ENCODE measurements at places on chromosomes 3 and 15.

DNA sequence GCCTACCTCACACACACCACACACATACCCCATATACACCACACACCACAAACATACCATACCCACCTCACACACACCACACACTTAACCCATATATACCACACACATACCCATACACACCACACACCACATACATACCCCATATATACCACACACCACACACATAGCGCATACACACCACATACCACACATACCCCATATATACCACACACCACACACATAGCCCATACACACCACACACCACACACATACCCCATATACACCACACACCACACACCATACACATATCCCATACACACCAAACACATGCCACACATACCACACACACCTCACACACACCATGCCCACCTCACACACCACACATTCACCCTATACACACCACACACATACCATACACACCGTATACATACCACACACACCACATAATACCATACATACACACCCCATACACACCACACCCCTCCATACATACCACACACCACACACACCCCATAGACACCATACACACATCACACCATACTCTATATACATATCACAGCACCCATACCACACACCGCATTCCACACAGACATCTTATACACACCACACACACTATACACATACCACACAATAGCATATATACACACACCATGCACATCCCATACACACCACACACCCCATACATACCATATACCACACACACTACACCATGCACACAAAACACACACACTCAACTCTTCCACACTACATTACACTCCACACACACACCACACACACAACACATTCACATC, 29.5 kb downstream of the APBA2 start:
- DNase-seq, result no peak

- DNase-seq, result no peak
Measured at GRCh38 chr15:65204931-65205660, 6.2 kb downstream of the CILP start.

DNA sequence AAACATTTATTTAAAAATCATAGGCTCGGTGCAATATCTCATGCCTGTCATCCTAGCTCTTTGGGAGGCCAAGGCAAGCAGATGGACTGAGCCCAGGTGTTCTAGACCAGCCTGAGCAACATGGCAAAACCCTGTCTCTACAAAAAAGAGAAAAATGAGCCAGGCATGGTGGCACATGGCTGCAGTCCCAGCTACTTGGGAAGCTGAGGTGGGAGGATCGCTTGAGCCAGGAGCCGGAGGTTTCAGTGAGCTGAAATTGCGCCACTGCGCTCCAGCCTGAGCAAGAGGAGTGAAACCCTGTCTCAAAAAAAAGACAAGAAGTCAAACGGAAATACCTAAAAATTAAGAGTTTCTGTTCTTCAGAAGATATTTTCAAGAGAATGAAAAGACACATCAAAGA, 122.3 kb downstream of the RSL24D1 start:
- no peak for DNase-seq

GRCh38 chr15:40593165-40593564, 884 bp upstream of the KNL1 start:
- no peak for DNase-seq

GRCh38 chr3:161423911-161424522, 52.7 kb upstream of the SPTSSB start:
- no peak for DNase-seq

DNA sequence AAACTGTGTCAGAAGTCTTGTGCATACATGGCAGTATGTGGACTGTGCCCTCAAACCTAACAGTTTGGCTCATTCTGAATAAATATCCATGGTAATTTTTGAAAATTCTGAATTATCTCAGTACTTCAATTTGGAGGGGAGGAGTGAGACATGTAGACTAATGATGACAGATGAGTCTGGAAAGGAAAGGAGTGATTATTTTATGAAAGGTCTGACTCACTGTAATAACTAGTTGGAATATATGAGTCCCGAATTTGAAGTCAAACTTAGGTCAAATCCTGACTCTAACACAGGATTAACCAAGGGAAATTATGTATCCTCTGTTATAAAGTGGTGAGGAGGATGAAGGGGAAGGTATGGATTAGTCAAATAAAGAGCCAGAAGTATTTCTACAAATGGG, 38.6 kb downstream of the SUCNR1 start:
- DNase-seq, result no peak

DNA sequence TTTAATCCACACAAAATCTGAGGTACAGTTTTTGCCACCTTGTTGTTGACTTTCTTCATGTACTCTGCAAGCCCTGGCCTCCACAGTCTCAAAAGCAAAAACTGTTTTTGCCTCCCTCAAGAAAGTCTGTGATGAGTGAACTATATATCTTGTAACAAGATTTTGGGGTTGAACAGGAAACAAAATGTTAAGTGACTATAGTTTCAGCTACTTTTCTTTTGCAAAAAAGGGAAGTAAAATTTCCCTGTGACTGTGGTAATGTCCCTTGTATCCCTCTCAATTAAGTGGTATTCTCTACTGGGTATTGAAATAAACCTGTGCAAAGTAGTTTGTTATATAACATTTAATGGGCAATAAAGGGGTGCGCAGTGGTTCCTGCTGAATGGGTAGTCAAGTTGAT, 21.3 kb upstream of the SCAANT1 start:
- DNase-seq, result no peak

- DNase-seq, result no peak
Measured at GRCh38 chr3:120742849-120743365, 363 bp downstream of the GTF2E1 start.

DNA sequence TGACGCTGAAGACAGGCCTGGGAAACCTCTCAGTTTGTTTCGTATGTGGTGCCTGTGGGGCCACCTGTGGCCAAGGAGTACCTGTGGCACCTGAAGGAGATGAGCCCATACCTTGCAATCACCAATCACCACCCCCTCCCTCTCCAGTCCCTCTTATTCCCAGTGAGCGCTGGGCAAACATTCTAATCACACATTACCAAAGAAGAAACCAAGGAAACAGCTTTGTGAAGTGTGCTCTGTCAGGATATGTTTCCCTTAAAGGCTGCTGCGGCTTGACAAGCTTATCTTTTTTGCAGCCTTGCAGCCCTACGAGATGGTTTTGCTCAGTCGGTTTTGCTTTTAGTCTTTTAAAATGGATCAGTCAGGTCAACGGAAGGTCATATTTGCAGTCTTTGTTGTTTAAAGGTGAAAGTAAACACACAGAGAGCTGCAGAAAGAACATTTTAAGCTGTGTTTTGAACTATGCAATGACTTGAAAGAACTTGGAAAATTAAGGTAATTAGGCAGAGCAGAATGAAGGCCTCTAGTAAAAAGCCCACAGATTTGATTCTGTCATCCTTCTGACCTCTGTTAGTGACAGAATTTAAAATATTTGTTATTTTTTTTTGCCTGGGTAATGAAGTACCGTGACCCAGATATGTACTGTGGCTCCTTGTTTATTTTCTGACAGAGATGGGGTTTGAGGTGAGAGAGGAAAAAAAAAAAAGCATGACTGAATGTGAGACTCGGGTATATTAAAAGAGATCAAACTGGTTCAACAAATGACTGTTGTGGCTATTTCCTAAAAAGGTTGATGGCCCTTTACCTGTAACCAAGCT, 461.4 kb downstream of the NSUN3 start:
- DNase-seq, result no peak

GRCh38 chr3:96776818-96777217, 37.6 kb upstream of the EPHA6 start:
- DNase-seq, result no peak

DNA sequence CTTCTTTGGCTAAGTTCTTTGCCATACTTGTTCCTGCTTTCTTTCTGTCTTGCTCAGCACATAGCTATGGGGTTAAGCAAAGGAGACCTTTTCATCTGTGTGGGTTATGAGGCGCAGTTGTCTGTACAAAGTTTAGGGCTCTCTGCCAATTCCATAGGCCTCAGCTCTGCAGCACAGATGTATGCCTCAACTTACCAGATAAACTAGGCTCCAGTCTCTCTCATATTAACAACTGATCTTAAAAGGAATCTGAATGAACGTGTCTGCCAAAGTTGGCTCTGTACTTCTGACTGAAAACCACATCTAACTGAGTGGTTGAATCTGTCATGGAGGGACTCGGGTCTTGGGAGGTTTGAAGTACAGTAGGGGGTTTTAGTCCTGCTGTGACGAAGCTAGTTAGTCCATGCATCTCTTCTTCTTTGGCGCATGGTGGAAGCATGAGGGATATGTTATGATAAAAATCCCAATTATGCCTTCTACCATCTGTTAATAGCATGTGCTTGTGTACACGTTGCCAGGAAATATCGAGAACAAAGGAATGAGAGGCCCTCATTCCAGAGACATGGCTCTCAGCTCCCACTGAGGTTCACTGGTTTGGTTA, 114.6 kb upstream of the TSC22D2 start:
- DNase-seq, result no peak

GRCh38 chr3:191387441-191388077, 57.2 kb upstream of the UTS2B start:
- DNase-seq, result no peak
